ENCODE measurements at places on chromosomes 12 and 14.

DNA sequence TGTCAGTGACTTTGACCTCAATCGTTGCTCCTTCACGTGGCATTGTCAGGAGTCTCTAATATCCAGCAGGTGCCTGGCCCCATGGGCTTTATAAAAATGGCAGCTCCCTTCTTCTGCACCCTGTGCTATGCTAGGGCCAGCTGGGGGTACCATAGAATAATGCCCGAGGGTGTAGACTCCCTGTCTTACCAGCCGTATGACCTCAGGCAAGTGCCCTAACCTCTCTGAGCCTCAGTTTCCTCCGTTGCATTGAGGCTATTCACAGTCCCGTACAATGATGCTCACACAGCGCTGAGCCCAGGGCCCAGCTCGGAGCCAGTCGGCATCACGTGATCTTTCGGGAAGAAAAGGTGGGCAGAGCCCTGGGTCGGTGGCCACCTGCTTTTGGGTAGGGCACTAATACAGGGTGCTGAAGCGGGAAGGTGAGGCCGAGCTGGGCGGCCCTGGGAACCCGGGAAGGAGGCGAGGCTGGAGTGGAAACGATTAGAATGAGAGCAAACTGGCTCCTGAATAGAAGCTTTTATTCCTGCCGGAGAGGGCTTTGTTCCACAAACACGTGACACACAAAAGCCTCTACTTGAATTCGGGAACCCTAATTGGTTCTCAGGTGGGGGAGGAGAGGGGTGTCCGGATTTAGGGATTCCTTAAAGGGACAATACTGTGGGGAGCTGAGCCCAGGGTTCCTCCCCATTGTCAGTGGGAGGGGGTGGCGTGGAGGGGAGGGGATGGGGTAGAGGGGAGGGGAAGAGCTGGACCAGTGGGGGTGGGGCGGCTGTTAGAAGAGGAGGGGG, 19.9 kb upstream of the MSI1 start:
- DNase-seq: no peak

- DNase-seq: no peak
These were observed 74.6 kb downstream of the SCARB1 start for GRCh38 chr12:124788936-124789555.

GRCh38 chr12:91423693-91424050, 241.1 kb upstream of the DCN start:
- DNase-seq: no peak

DNA sequence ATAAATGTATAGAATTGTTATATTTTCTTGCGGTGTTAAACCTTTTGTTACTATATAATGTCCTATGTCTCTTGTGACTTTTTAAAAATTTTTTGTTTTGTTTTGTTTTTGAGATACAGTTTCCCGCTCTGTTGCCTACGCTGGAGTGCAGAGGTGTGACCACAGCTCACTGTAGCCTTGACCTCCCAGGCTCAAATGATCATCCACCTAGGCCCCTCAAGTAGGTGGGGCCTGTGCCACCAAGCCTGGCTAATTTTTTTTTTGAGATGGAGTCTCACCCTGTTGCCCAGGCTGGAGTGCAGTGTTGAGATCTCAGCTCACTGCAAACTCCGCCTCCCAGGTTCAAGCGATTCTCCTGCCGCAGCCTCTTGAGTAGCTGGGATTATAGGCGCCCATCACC, 26.5 kb upstream of the RCOR1 start:
- no peak for DNase-seq

GRCh38 chr14:56065621-56066290, 52.5 kb upstream of the PELI2 start:
- no peak for DNase-seq

Data from suppressor macrophage (primary cell).